ENCODE measurements at places on chromosomes 3 and 15.

GRCh38 chr3:15646851-15647511, 45.4 kb downstream of the BTD start:
- DNase-seq: no peak

- no peak for DNase-seq
Measured at GRCh38 chr3:82229397-82229796, 468.0 kb upstream of the GBE1 start.

DNA sequence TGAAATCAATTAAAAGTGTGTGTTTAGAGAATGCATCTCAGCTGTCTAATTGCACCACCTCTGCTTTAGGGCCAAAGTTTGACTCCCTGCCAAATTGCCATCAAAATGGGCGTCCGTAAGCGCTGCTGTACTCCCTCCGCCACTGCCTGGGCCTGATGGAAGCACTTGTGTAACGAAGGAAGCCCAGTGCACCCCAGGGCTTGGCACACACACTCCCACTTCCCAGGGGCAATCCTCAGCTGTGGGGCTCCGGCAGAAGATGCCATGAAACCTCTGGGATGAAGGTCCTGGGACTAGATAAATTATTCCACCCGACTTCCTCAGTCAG, 137.8 kb downstream of the RORA start:
- no peak for DNase-seq

DNA sequence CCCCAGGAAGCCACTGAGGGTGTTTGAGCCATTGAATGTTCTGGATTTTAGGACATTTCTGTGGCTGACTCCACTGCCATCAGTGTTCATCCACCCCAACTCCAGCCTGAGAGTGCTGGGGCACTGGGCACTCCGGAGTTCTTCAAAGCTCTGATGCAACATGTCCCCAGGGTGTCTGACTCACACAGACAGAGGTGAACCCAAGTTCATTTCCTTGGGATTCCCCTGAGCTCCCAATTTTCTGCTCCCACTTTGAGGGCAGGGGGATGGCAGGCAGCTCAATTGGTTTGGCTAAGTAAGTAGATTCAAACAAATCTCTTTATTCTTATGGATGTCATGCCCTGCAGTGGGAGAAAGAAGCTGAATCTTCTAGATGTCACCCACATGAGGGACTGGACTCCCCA, 2.2 kb downstream of the STRA6 start:
- DNase-seq: no peak

- no peak for DNase-seq
Measured at GRCh38 chr3:123743121-123743520, 141.0 kb downstream of the MYLK start.

DNA sequence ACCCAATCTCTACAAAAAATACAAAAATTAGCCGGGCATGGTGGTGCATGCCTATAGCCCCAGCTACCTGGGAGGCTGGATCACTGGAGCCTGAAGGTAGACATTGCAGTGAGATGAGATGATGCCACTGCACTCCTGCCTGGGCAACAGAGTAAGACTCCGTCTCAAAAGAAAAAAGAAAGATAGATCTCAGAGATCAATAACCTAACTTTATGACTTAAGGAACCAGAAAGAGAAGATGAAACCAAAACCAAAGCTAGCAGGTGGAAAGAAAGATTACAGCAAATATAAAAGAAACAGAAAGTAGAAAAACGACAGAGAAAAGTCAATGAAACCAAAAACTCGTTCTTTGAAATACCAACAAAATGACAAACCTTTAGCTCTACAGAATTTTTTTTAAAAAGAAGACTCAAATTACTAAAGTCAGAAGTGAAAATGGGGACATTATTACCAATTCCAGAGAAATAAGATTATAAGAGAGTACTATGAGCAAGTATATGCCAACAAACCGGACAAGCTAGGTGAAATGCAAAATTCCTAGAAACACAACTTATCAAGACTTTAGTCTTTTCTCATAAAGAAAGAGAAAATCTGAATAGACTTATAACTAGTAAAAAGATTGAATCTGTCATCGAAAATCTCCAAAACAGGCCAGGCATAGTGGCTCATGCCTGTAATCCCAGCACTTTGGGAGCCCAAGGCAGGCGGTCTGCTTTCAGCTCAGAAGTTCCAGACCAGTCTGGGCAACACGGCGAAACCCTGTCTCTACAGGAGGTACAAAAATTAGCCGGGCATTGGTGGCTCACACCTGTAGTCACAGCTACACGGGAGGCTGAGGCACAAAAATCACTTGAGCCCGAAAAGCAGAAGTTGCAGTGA, 35.0 kb downstream of the ACAP2 start:
- DNase-seq: no peak

GRCh38 chr3:188001093-188001492, 152.9 kb upstream of the LPP start:
- DNase-seq: no peak

GRCh38 chr3:43378066-43378935, 92.0 kb downstream of the SNRK start:
- peak; percentile 52 for DNase-seq

DNA sequence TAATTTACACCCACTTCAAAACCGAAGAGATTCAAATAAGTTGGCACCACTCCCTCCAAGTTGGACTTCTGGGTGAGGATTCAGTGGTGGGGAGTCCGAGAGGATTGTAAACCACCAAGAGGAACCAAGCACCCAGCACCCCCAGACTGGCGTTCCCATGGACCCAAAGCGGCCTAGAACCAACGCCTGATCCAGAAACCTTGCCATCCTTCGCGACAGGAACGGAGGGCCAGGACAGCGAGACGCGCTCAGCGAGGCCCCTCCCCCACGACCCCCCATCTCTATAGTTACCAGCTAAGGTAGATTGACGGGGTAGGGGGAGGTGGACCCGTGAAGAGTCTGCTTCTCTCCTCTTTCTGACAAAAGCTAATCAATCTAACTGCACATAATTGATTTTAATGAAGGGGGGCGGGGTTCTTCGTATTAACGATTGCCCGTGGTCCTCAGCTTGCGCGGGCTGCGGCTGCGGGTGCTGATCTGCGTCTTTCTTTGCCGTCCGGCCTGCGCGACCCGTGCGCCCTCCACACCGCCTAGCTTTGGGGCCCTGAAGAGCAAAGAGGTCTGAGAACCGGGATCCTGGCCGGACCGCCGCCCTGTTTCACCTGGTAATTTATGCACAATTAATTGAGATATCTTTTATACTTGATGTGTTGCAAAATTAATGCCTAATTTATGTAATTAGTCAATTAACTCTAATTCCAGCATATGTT, 10.9 kb upstream of the FOXB1 start:
- no peak for DNase-seq

DNA sequence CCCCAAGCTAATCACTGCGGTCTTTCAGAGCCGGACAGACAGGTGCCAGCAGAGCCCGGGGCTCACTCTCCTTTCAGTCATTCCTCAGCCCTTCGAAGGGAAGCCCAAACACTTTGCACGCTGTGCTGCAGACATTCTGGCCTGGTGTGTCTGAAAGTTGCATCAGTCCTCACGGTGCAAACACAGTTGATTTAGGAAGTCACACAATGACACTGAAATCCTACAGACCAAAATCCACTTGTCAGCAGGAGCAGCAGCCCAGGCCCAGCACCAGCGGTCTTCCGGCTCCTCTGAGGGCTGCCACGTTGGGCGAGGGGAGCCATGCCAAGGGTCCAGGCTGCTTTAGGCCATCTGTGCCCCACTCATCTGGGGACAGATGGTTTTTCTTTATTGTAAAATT, 61.6 kb downstream of the RGMA start:
- no peak for DNase-seq

GRCh38 chr3:157086060-157086750, 73.7 kb downstream of the CCNL1 start:
- no peak for DNase-seq

DNA sequence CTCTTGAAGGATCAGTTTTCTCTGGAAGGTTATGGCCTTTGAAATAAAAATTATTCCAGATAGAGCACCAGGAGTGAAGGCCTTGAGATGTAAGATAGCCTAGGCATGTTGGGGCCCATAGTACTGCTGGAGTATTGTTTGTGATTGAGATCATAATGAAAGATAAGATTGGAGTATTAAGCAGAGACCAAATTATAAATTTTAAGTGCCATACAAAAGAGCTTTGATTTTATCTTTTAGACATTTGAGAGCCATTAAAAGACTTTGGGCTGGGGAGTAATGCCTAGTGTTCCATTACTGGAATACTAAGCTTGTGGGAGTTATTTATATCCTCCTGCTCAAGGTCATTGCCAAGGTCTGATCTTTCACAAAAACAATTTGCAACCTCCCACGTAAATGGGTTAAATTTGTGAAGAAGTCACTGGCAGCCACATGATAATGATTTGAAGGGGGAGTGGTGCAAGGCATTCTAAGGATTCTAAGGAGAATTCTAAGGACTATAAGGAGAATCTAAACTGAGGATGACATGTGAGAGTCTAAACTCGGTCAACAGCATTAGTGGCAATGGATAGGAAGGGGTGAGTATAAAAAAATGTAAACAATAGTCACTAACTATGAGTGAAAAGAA, 12.8 kb downstream of the ELL3 start:
- DNase-seq: no peak

DNA sequence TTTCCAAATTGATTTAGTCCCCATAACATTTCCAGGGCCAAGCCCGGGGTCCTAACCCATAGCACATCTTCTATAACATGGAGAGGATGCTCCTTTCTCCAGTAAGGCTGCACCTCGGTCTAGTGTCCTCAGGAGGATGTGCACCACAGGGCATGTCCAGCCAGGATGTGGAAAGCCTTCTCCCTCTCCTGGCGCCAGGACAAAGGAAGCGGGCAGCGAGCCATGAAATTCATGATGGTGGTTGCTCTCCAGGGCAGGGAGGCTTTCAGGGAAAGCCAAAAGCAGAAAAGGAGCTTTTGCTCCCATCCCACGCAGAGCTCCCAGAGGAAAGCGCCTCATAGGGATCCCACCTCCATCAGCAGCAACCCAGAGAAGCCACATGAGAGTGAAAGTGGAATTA, 220.0 kb downstream of the ADAMTSL3 start:
- no peak for DNase-seq

- DNase-seq: no peak
Measured at GRCh38 chr15:48178648-48178931, 495 bp upstream of the MYEF2 start.

GRCh38 chr15:35376707-35377106, 169.3 kb downstream of the DPH6 start:
- no peak for DNase-seq

- DNase-seq: no peak
Measured at GRCh38 chr15:79798311-79798710, 98.5 kb downstream of the MTHFS start.

GRCh38 chr15:63827113-63827512, 6.6 kb downstream of the HERC1 start:
- no peak for DNase-seq
